NCI-H1694 treated with DMSO at 0.1 percent for 48 hours (cell line): ENCODE measurements at places on chromosomes 13 and 19.

- no peak for DNase-seq
Observed at GRCh38 chr13:33261387-33262061, 24.0 kb downstream of the STARD13 start.

GRCh38 chr13:111328574-111329410, 8.3 kb downstream of the TEX29 start:
- no peak for DNase-seq

GRCh38 chr13:106567474-106568298, at the start of gene ARGLU1:
Gene ARGLU1 (minus strand): TSS chr13:106568137. CDS start chr13:106567919, 218 bp downstream.
- DNase-seq = peak; percentile 89

- DNase-seq = no peak
Observed at GRCh38 chr19:50759886-50760285, 10.4 kb upstream of the GPR32 start.

DNA sequence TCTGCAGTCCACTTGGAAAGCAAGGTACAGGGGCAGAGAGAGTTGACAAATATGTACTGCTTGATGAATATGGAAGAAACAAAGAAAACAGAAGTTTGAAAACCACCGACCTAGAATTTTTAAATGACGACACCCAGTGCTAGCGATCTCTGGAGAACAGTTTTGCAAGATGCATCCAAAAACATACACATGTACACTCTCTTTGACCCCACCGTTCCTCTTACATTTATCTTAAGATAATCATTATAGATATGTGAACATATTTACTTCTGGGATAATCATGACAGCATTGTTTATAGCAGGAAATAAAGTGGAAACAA, 40.8 kb upstream of the IGSF23 start:
- DNase-seq = no peak

- DNase-seq = no peak
Observed at GRCh38 chr19:17314007-17314593, 4.7 kb downstream of the DDA1 start.

- no peak for DNase-seq
Observed at GRCh38 chr13:28624707-28625432, 34.1 kb upstream of the POMP start.
